ENCODE measurements at places on chromosomes 16 and 17. TPM values are rescaled to one million over a fixed set of nuclear protein-coding genes. Genes with fewer than 3 reads are reported as not detected.

Gene FBF1
- 14.0 TPM for total RNA-seq

Gene CDH11
- total RNA-seq: 0.33 TPM

Gene LMF1
- total RNA-seq: 11.2 TPM

Gene ADAP2
- 2.2 TPM for total RNA-seq

Gene HEATR9
- total RNA-seq: not detected

Gene ACSM5
- total RNA-seq: 0.54 TPM

Gene ABCC11
- 0.20 TPM for total RNA-seq

GRCh38 chr17:55348749-55349354 is 72.8 kb downstream of the MMD start:
- DNase-seq: peak; percentile 60
- H3K4me1 ChIP-seq: peaks cover 5% of the 10 kb centered on the region
- no peak overlapping the region for H3K27ac ChIP-seq
- H3K4me3 ChIP-seq: no peak overlapping the region
- no peaks in the 10 kb centered on the region for H3K36me3 ChIP-seq
- H3K27me3 ChIP-seq: no peaks in the 10 kb centered on the region

DNA sequence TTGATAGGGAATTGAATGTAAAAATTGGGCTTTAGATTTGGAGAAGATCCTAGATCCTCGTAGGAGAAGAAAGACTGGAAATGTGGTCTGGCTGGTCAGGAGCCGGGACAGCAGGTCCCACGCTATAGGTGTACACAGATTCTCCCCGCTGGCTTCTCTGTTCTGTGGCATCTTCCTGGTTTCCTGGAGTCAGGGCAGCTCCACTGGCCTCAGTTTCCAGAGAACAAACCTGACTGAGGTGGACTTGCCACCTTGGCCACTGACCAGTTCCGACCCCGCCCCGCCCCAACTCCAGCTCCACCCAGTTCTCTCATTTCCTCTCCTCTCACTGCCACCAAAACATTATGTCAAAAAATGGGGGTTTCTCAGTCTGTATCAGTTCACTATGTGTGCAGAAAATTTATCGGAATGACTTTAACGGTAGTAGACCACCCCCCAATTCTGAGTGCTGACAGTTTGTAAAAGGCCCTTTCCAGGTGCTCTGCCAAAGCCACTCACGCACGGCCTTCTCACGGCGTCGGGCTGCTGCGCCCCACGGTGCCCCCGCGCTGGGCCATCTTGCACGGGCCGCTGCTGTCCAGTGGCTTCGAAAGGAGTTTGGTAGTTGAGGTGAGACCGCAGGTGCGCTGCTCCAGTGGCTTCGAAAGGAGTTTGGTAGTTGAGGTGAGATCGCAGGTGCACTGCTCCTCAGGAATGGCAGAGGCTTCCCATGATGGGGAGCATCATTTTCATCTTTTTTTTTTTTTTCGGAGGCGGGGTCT is 161.4 kb upstream of the CHMP6 start:
- H3K4me1 ChIP-seq: peaks cover 28% of the 10 kb centered on the region
- H3K36me3 ChIP-seq: peaks cover 5% of the 10 kb centered on the region
- no peak overlapping the region for H3K4me3 ChIP-seq

DNA sequence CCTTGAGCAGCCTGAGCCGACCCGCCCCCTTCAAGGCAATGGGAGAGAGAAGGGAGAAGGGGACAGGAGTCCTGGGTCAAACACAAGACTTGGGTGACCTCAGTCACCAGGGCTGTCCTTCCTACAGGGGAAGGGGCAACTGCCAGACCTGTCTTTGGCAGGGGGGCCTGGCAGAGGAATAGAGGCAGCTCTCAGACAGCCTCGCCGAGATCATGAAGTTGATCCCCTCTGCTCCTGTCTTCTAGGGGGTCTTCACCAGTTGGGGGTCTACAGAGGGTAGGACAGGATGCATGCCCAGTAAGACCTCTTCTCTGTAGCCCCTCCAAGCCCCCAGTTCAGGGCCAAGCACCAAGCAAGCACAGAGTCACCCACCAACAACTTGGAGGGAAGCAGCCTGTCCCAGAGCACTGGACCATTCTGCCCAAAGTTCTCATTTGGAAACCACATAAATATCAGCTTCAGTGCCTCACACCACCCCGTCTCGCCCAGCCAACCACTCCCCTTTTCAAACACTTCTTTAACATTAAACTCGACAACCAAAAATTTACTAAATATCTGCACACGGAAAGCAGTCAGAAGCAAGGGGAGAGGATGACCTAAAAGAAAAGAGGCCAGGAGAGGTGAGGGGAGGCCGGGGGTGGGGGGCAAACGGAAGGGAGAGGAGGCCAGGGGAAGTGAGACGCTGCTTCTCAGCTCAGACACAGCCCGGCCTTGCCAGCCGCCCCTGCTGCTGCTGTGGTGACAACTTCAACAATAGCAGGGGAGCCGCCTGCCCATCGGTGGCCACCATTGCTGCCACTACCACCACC is 7.7 kb downstream of the DOK4 start:
- H3K4me3 ChIP-seq: no peak overlapping the region
- DNase-seq: no peak
- no peak overlapping the region for H3K27ac ChIP-seq

DNA sequence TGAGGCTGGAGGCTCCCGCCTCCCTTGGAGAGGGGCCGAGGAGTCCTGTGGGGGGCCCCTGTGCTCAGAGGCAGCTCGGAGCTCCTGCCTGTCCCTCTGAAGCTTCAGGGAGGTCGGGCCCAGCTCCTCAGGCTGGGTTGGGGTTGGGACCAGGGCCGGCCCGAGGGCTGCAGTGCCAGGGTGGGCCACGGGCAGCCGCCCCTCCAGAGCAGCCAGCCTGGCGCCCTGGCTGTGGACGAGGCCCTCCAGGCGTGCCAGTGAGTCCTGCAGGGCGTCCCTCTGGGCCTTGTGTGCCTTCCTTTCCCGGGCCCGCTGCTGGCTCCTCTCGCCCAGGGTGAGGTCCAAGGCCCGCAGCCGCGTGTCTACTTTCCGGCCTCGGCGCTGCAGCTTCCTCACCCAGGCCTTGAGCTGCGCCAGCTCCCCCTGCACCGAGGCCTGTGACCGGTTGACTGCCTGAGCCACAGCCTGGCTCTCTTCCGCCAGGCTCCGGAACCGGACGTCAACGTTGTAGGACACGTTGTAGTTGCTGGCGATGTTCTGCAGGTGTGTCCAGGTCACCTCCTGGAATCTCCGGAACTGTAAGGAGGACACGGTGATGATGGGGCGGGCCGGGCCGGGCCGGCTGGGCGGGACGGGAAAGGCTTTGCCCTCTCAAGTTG is 1.2 kb downstream of the PTX4 start:
- H3K4me1 ChIP-seq: no peaks in the 10 kb centered on the region
- no peaks in the 10 kb centered on the region for H3K27me3 ChIP-seq
- no peak for DNase-seq
- H3K4me3 ChIP-seq: no peak overlapping the region
- H3K36me3 ChIP-seq: no peaks in the 10 kb centered on the region

DNA sequence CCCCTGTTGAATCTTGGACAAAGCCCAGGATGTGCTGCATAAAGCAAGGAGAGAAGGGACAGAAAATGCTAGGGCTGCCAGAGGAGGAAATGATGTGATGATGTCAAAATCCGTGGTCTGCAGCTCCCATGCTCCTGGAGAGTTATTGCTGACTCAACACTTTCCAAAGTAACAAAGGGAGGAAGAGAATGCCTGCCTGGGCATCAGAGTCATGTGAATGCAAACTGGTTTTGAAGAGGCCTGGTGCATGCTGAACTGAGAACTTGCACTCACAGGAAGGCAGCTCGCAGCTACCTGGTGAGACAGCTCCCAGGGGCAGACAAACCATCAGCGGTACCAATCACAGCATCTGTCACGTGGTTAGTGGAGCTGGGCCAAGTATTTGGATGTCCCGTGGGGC is 2.8 kb downstream of the MARVELD3 start:
- DNase-seq: no peak
- no peaks in the 10 kb centered on the region for H3K27me3 ChIP-seq
- no peaks in the 10 kb centered on the region for H3K4me1 ChIP-seq
- H3K27ac ChIP-seq: no peak overlapping the region

Gene MYO15B
- 10.9 TPM for total RNA-seq

DNA sequence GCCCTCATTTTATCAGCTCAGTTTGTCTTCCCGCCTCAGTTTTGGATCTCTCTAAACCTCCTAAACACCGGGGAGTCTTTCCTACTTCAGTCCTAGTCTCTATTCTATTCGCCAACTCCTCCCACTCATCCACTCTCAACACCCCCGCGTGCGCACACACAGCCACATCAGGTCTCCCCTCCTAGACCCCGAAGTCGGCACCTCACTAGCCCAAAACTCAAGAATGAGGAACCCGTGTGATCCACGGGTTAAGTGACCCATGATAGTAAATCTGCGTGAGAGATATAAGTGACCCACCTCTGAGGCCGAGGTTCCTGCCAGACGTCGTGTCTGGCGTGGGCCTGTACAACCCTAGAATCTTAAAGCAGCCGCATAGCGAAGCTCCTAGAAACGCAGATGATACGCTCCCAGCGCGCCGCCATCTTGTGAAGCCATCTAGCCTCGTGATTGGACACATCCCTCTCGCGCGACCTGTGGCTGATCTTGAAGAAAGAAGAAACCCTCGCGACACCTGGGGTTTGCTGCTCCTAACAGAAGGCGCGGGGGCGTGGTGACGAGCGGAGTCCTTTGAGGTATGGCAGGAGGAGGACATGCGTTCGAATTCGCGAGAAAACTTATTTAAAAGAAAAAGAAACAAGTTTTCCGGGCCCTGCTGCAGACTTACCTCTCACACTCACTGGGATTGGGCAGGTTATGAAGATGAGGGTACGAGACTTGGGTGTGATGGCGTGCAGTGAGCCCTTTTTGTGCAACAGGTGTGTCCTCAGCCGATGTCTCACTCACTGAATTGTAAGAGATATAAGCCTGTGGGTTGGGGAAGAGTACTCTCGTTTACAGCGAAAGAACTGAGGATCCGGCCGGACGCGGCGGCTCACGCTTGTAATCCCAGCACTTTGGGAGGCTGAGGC is at the start of gene METTL16:
Gene METTL16, minus strand, starts transcription at position 427 of the 908 bp plus-strand sequence. CDS start 9,557 bp downstream, outside the sequence.
- H3K36me3 ChIP-seq: no peaks in the 10 kb centered on the region
- H3K4me3 ChIP-seq: no peak within 1 kb of the TSS
- peaks cover 11% of the 10 kb centered on the region for H3K4me1 ChIP-seq
- H3K27me3 ChIP-seq: no peaks in the 10 kb centered on the region

Gene CD300E
- total RNA-seq: not detected

DNA sequence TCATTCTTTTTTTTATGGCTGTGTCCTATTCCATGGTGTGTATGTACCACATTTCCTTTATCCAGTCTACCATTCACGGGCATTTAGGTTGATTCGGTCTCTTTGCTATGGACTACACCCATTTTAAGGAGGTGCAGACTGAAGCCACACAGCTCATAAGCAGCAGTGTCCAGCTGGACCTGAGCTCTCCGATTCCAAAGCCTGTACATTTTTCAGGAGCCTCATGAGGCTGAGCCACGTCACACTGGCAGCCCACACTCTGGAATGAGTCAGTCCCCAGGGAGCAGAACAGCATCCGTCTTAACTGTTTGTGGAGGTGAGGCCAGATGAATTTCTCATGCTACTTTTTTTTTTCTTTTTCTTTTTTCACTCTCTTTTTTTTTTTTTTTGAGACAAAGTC is 116.1 kb downstream of the C16orf95 start:
- peaks cover 23% of the 10 kb centered on the region for H3K4me1 ChIP-seq
- H3K4me3 ChIP-seq: no peak overlapping the region
- DNase-seq: peak; percentile 93
- no peaks in the 10 kb centered on the region for H3K27me3 ChIP-seq

- no peak overlapping the region for H3K27ac ChIP-seq
- DNase-seq: no peak
- no peak overlapping the region for H3K4me3 ChIP-seq
- no peaks in the 10 kb centered on the region for H3K27me3 ChIP-seq
- no peaks in the 10 kb centered on the region for H3K4me1 ChIP-seq
Measured at GRCh38 chr16:27152801-27153200, 50.5 kb upstream of the KDM8 start.

GRCh38 chr17:43892647-43892952 is 14.7 kb downstream of the MPP2 start:
- no peak for DNase-seq
- H3K4me1 ChIP-seq: peaks cover 2% of the 10 kb centered on the region
- no peak overlapping the region for H3K27ac ChIP-seq
- H3K27me3 ChIP-seq: peaks cover 39% of the 10 kb centered on the region
- H3K4me3 ChIP-seq: no peak overlapping the region
- no peaks in the 10 kb centered on the region for H3K36me3 ChIP-seq
